H1 (cell line): ENCODE measurements at places on chromosomes 3 and 15. TPM values are rescaled to one million over a fixed set of nuclear protein-coding genes. Genes with fewer than 3 reads are reported as not detected.

SLC12A1 gene
- total RNA-seq = 1.0 TPM in 2 replicates

CXCR6 gene
- not detected in 2 replicates for total RNA-seq

USP4 gene
- total RNA-seq = 27.8 and 28.3 TPM in 2 replicates

ZIC4 gene
- total RNA-seq = 0.13 TPM in 1 of 2 replicates, not detected in the other

CYP8B1 gene
- total RNA-seq = not detected in 2 replicates

DNA sequence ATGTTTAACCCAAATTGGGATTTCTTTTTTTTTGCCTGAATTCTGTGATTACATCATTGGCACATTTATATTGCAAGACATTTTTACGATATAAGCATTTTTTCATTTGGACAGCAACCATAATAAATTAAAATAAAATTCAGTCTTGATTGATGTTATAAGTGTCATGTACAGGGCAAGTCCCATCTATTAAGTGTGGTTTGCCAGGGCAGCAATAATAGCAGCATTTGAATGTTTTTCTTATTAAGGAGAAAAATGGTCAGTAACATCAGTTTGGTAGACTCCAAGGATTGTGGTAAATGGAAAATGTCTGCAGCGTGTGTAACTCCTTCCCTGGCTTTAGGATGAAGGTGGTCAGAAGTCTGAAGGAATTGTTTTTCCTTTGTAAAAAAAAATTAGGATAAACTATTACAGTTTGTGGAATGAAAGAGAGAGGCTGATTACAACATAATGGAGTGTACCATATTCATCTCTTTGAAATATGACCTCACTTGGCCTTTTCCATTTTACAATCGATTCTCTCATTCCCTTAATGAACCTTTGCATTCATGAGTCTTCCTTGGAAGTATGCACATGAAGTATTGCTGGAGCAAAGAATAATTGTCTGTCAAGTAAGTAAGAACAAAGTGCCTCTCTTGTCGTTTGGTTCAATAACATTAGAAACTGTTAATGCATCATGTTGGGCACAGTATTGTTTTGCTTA is 405.4 kb upstream of the THRB start:
- no peak for DNase-seq

DNA sequence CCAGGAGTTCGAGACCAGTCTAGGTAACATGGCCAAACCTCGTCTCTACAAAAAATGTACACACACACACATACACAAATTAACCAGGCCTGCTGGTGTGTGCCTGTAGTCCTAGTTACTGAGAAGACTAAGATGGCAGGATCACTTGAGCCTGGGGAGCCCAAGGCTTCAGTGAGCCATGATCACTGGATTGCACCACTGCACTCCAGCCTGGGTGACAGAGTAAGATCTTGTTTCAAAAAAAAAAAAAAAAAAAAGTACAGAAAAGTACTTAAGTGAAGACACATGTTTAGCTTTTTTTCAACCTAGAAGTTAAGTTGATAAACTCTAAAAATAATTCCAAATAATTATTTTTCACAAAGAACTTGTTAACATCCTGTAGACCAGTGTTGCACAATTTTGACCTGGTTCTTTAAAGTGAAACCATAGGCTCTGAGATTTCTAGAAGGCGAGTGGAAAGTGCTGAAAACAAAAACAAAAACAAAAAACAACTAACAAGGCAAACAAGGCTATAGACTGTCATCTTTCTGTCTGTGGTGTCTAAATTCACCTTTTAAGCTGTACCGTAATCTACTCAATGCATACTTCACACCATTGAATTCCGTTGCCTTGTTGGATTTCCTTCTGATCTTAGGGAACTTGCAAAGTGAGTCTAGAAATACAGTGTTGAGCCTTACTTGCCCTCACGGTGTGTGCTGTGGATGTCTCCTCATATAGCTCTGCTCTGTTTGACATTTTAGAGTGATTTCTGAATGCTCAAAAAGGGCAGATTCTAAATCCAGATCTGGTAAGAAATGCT is 63.5 kb downstream of the CHST2 start:
- DNase-seq = no peak

GRCh38 chr3:196528639-196529233 is 13.6 kb upstream of the SMCO1 start:
- DNase-seq = peak; percentile 98

GRCh38 chr15:69664572-69665571 is 212.3 kb downstream of the RPLP1 start:
- DNase-seq = no peak

DNA sequence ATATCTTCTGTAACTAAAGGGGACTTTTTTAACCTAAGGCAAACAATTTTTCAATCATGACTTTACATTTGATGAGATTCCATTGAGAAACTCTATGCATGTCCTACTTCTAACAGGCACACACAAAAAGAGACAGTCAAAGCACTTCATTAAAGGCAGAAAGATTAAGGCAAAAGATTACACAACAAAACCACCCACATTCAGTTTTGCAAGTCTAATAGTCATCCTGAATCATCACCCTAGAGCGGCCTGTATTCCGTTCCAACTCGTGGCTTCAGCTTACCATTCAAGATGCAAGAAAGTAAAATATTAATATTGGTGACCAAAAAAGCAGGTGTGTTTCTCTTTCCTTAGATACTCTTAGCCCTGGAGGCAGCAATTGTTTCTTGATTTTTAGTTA is 205.9 kb downstream of the P3H2 start:
- no peak for DNase-seq

DNA sequence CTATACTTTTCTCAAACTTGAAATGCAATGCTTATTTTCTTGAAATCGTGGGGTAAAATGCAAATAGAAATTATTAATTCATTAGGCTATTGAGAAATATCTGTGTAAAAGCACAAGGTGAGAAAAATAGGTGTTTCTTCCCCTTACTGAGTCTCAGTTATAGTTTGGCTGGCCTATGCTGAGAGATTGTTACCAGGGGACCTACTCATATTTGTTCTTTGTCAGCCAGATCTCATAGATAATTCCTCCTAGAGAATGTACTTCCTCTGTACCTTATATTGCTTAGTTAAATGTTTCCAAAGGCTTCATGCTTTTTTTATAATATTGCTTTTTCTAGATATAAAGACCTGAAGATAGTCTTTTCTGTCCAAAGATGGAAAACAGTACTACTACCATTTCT is 60.0 kb upstream of the TRPC1 start:
- DNase-seq = no peak

DNA sequence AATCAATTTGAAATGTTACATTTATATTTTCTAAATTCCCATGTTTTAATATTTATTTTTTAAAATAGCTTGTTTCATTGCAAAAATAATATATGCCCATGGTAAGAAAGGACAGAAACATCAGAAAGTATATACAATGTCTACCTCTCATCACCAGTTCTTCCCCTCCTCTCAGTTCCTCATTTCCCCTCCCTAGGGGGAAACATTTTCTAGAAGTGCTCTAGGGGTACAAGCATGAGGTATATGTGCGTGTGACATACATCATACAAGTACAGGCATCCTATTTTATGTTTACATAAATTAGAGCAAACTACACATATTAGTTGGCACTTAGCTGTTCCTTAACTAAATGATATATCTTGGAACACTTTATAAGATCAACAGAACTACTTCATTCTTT is 189.3 kb upstream of the VEPH1 start:
- DNase-seq = no peak

DNA sequence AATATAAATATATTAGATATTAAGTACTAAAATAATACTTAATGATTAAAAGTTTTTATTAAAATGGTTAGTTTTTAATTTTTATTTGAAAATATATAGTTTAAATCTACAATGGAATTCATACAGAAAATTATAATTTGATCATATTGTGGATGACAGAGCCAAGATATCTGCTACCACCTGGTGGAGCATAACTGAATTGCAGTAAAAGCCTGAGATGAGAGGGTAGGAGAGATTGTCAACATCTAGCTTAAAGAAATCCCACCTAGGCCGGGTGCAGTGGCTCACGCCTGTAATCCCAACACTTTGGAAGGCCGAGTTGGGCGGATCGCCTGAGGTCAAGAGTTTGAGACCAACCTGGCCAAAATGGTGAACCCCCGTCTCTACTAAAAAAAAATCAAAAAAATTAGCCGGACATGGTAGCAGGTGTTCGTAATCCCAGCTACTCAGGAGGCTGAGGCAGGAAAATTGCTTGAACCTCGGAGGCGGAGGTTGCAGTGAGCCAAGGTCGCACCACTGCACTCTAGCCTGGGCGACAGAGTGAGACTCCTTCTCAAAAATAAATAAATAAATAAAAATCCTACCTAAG is 25.1 kb upstream of the CSTA start:
- peak; percentile 59 for DNase-seq

DNA sequence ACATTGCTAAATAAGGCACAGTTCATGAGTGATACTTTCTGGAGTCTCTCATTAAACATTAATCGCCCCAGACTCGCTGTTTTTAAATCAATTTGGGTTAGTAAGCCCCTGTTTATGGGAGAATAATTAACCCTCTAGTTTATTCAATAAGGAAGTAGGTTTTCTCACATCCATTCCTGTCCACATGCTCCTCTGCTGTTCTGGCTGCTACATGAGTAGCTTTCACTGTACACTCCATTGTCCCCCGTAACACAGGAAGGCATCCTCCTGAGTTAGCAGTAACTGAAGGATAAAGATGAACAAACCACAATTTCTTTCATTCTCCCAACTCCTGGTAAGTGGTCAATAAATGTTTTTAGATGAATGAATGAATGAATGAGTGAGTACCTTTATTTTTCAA is 378.5 kb downstream of the DIPK2A start:
- DNase-seq = no peak

GRCh38 chr3:126956361-126956760 is 26.6 kb upstream of the PLXNA1 start:
- DNase-seq = no peak

DNA sequence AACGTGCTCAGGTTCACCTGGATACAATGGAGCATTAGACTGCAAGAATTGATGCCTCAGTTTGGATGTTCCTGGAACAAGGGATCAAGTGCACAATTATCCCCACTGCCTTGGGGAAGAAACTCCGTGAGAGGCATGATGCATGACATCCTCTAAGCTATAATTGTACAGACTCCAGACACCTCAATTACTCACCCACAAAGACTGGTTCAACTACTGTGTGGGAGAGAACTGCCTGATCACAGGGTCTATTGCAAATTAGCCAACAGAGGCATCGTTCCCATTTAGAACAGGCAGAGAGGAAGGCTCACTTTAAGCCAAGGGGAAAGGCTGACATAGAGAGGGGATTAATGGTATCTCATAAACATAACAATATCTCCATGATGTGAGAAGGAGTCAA is 43.5 kb downstream of the ARRDC4 start:
- no peak for DNase-seq
